ENCODE measurements at places on chromosomes 12 and 14.

DNA sequence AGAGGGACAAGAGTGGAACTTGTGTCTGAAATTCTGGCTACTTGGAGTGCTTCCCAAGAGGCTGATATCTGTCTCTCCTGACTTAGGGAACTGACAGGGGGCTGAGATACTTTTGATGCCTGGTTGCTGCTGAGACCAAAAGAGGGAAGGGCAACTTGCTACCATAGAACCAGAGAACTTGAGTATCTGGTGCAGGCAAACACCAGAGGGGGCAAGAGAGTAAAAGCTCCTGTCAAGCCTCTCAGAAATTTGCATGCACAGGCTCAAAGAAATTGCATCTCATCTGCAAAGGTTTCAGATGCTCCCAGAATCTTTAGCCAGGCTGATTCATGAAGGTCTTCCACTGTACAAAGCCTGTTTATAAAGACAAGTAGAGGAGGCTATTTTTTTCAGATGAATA is 391.3 kb upstream of the FOXG1 start:
- DNase-seq: no peak

DNA sequence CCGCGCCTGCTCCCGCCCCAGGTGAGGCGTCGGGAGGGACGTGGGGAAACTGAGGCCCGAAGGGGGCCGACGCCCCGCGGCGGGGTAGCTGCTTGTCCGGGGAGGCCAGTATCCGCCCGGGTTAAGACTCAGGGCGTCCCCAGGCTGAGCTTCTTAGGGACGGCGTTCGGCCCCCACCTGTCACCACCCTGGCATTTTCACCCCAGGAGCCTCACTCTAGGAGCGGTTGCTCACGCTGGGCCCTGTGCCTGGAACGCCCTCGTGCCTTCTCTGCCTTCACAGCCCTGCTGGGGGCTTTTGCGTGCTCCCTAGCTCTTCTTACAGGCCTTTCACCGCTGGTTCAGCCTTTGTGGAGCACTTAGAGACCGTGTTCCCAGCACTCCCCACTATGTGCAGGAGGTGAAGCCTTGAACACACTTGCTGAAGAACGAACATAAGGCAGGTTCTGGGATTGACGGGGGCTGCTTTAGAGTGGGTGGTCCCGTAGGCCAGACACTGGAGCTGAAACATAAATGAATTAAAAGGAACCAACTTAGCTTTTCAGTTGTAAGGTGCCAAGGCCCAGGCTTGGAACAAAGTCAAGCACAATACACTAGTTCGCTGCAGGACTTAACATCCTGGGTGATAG is 601 bp downstream of the ZNF839 start:
- DNase-seq: peak; percentile 8

DNA sequence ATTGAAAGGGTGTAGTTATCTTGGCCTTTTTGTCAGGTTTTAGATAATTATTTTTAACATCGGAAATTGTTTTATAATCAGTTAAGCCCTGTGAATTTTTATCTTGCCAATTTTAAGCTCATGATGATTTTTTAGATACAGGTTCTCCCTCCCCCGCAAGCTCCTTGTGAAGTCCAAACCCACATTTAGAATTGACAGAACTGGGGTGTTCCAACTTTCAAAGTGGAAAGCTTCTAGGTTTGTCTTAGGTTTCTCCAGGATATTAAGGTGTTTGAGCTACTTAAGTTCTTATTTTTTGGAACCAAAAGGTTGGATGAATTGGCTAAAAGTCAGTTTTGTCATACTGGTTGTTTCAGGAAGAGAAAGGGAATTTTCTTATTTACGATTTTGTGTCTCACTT is 49.1 kb downstream of the ATP2A2 start:
- DNase-seq: no peak

GRCh38 chr14:71135911-71136310 is 228.7 kb downstream of the PCNX1 start:
- no peak for DNase-seq

DNA sequence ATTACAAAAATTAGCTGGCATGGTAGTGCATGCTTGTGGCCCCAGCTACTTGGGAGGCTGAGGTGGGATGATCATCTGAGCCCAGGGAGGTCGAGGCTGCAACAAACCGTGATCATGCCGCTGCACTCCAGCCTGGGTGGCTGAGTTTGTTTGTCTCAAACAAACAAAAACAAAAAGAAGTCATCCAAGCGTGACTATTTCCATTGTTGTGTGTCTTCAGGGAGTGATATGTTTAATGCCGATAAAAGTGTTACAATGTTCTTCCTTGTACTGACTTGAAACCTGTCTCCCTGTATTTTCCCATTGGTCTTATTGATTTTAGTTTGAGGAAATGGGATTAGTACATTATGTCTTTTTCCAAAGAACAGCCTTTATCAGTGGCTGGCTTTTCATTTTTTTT is 75.6 kb upstream of the USP44 start:
- no peak for DNase-seq

- DNase-seq: no peak
Observed at GRCh38 chr14:77106666-77107065, 8.6 kb downstream of the CIPC start.

DNA sequence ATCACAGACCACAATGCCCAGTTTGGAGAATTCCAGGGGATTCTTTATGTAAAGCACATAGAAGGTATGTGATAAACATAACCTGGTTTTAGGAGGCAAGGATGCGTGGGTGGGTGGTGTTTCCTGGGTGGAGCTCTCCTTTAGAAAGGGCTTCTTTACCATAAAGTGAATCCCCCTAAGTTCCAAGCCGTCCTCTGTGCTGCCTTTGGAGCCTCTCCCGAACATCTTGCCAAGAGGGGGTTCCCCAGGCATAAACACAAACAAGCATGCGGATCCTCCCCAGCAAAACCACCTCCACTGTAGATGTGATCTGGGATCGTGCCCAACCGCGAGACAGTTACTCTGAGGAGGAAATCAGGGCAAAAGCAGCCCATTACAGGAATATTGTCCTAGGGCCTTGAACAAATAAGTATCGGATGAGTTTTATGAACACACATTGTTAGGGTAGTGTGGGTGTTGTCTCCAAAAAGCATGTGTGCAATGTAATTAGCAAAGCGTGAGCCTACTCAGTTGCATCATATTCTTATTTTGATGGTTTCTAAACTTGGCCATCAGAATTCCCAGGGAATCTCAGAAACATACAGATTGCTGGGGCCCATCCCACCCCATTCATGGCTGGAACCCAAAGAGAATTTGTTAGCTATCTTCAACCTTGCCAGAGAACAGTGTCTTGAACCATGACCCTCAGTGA is 48.8 kb upstream of the CORO1C start:
- no peak for DNase-seq

GRCh38 chr14:68622856-68623255 is 170.0 kb downstream of the ZFP36L1 start:
- DNase-seq: no peak

GRCh38 chr12:75560167-75560566 is 48.8 kb upstream of the KRR1 start:
- DNase-seq: peak; percentile 62

DNA sequence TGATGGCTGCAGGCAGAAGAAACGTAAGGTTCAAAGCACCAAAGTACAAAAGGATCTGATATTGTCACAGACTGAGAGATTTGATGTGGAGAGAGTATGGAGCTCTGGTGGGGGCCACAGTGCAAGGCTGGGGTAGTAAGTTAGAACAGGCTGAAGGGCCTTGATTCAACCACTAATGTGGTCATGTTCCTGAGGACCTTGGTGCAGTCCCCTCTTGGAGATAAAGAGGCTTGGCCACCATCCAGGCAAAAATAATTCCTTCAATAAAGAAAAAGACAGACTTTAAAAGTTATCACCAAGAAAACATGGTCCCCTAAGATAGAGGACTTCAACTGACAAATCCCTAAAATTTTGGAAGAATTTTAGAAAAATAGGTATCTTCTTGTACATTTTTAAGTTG is 17.4 kb downstream of the CAPZA3 start:
- no peak for DNase-seq

- no peak for DNase-seq
Observed at GRCh38 chr12:42126963-42127362, 17.7 kb downstream of the GXYLT1 start.

- DNase-seq: no peak
Observed at GRCh38 chr14:29109589-29109988, 343.0 kb downstream of the FOXG1 start.

All from NCI-H510A treated with DMSO at 0.1 percent for 48 hours (cell line).